COLO829 (cell line): ENCODE measurements at places on chromosomes 5 and 9.

GRCh38 chr5:8329773-8330172, 460.8 kb downstream of the MTRR start:
- peak; percentile 17 for DNase-seq

- DNase-seq: no peak
Observed at GRCh38 chr5:88094906-88095496, 173.6 kb downstream of the TMEM161B start.

DNA sequence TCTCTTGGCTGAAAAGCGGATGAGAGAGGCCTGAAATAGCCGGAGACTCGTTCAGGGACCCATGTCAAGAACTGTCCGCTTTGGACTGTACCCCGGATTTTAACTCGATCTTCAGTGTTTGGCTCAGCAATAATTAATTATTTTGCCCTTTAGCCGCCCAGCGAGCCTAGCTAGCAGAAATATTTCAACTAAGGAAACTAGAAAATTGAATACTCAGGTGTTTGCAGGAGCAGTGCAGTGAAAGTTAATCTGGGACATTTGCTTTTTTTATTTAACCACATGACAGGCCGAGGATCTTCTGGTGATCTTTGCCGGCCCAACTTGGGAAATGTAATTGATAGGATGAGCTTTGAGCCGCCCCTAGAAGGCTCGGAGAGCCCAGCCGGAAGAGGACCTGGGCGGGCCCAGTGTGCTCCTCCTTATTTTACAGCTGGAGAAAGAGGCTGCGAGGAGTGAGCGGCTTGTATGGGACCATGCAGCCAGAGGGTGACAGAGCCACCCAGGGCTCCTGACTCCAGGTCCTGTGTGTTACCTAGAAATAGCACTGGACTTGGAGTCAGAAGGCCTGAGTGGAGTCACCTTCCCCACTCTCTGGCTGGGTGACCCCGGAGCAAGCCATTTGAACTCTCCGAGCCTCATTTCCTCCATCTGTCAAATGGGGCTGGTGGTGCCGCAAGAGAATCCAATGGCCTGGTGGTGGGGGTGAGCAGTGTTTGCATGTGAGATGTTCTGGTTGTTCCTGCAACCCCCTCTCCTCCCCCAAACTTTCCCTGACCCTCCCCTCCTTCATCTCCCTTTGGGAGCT, 2.4 kb downstream of the PPARGC1B start:
- no peak for DNase-seq

- no peak for DNase-seq
Observed at GRCh38 chr9:91776409-91777291, 173.4 kb downstream of the ROR2 start.

DNA sequence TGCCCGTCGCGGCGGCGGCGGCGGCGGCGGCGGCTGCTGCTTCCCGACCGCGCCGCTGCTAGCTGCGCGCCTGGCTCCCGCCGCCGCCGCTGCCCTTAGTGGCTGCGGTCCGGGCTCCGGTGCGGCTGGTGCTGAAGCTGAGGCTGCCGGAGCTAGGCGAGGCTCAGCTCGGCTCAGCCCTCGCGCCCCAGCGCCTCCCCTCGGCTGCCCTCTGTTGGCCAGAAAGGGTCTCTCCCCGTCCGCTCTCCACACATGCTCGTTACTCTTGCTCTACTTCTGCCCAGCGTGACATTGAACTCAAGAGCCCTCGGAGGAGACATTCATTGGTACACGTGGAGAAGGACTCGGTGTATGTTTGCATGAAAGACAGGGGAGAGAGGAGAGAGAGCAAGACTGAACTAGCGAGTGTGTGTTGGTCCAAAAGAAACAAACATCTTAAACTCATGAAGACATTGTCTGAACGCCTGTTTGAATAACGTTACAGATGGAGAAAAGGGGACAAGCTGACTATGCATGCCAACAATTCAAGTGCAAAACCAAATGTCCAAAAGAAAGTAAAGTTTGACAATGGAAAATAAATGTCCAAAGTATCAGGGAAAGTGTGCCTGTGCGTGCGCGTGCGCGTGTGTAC, at the start of gene HCN1:
Gene HCN1, minus strand, starts transcription at position 175 of the 631 bp plus-strand sequence.
- peak; percentile 14 for DNase-seq

DNA sequence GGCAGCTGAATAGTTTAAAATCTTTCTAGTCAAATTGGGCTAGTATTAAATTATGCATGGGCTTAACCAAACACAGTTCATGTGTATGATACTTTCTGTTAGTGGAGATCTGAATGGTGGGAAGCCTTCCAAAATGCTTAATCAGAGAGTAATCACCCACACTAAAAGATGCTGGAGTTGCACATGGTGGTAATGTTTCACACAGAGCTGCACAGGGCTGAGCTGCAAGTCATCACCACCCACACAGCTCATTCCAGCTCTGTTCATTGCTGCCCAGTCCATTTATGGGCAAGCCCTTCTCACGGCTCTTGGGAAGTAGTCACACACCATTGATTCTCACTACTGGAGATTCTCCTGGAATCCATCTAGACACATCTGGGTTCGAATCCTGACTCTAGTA, 351.5 kb upstream of the KCNN2 start:
- peak; percentile 45 for DNase-seq

DNA sequence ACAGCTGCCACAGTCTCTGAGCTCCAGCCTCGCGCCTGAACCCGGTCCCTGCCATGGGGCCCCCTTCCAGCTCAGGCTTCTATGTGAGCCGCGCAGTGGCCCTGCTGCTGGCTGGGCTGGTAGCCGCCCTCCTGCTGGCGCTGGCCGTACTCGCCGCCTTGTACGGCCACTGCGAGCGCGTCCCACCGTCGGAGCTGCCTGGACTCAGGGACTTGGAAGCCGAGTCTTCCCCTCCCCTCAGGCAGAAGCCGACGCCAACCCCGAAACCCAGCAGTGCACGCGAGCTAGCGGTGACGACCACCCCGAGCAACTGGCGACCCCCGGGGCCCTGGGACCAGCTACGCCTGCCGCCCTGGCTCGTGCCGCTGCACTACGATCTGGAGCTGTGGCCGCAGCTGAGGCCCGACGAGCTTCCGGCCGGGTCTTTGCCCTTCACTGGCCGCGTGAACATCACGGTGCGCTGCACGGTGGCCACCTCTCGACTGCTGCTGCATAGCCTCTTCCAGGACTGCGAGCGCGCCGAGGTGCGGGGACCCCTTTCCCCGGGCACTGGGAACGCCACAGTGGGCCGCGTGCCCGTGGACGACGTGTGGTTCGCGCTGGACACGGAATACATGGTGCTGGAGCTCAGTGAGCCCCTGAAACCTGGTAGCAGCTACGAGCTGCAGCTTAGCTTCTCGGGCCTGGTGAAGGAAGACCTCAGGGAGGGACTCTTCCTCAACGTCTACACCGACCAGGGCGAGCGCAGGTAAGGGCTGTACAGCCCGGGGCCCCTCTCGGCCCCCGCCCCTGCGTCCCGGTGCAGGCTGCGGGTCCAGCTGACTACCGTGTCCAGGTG, 509 bp downstream of the LVRN start:
- no peak for DNase-seq

DNA sequence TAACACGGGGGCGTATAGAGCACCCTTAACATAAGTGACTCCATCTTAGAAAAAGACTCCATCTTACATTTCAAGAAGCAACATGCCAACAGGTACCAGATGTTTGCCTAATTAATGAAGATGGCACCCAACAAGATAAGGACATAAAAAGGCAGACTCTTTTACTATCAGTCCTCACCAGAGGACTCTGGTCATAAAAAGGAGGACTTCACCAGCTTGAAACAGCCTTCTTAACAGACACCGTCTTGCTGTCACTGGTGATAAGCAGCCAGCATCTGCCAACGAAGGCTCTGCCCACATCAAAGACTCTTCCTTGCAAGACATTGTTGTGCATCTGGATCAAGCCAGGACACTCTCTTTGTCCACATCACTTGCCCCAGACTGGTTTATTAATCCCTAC, 80.3 kb downstream of the S1PR3 start:
- no peak for DNase-seq

DNA sequence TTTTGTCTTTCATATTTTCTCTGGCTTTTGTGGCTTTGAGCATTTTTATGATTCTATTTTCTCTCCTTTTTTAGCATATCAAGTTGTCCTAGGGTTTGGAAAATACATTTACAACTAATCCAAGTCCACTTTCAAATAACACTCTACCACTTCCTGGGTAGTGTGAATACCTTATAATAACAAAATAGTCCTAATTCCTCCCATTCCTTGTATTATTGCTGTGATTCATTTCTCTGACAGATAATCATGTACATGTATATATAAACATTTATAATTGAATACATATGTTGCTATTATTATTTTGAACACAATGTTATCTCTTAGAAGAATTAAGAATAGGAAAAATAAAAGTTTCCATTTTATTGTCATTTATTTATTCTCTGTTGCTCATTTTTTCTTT, 14.9 kb upstream of the ADAM19 start:
- no peak for DNase-seq

GRCh38 chr9:24044576-24044975, 218.5 kb upstream of the ELAVL2 start:
- no peak for DNase-seq

DNA sequence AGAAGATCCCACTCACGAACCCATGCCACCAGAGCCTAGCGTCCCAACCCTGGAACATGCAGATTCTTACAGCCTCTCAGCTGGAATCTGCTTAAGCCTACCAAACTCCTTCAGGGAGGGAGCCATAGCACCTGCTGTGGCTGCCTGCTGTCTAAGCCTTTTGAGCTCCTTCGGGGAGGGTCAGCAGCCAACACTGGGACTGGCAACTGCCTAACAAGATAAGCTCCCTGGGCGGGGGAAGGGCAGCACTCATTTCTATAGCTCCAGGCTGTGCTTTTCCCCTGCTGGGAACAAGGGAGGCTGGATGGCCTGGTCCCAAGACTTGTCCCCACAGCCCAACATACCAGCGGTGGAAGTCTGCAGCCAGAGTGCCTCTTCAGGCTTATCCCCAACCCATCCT, 199.1 kb upstream of the OR13F1 start:
- no peak for DNase-seq

- no peak for DNase-seq
Observed at GRCh38 chr5:142358121-142358520, 33.3 kb upstream of the SPRY4 start.

- no peak for DNase-seq
Observed at GRCh38 chr5:35145691-35146317, 84.5 kb downstream of the PRLR start.

DNA sequence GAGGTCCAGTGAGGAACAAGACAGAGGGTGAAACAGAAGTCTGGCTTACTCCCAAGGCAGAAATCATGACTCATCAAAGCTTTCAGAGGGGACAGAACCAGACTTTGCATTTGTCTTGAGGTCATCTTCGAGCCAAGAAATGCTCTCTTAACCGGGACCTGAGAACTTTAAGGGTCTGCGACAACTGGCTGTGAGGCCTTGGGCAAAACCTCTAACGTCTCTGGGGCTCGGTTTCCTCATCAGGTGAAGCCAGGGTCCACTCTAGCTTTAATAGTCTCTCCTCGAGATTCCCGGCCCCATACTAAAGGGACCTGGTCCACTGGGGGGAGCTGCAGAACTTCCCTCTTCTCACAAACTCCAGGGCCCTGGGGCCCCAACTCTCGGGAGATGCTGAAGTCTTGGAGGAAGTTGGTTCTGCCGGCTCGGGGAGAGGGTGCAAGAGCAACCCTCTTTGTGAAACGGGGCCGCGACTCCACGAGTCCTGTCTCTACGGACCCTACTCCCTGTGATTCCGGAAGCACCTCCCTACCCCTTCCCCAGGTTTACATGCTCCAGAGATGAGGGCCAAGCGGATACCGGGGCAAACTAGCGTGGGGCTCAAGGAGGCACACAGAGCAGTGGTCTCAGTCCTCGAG, 2.6 kb downstream of the GLIS3 start:
- peak; percentile 31 for DNase-seq

DNA sequence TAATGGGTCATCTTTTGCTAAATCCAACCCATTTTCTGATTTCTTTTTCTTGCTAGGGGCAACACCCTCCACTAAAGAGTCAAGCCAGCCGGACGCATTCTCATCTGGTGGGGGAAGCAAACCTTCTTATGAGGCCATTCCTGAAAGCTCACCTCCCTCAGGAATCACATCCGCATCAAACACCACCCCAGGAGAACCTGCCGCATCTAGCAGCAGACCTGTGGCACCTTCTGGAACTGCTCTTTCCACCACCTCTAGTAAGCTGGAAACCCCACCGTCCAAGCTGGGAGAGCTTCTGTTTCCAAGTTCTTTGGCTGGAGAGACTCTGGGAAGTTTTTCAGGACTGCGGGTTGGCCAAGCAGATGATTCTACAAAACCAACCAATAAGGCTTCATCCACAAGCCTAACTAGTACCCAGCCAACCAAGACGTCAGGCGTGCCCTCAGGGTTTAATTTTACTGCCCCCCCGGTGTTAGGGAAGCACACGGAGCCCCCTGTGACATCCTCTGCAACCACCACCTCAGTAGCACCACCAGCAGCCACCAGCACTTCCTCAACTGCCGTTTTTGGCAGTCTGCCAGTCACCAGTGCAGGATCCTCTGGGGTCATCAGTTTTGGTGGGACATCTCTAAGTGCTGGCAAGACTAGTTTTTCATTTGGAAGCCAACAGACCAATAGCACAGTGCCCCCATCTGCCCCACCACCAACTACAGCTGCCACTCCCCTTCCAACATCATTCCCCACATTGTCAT, 72.0 kb downstream of the NUP214 start:
- DNase-seq: no peak

- DNase-seq: no peak
Observed at GRCh38 chr5:90557391-90557790, 1.2 kb upstream of the ADGRV1 start.

DNA sequence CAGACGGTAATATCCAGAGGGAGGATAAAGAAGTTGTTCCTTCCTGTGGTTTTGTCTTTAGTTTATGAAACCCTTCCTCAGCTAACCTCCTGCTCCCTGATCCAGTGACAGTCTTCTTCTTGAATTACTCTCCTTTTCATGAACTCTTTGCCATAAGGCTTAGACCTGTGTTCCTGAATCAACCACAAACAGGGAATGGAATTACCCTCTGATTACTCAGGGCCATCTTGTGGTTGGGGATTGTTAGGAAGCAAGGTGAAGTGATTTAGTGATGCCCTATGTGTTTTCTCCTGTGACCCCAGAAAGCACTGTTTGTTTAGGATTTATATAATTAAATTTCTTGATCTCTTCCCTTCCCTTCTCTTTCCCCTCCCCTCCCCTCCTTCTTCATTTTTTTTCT, 409.1 kb downstream of the TAF11L14 start:
- DNase-seq: no peak

DNA sequence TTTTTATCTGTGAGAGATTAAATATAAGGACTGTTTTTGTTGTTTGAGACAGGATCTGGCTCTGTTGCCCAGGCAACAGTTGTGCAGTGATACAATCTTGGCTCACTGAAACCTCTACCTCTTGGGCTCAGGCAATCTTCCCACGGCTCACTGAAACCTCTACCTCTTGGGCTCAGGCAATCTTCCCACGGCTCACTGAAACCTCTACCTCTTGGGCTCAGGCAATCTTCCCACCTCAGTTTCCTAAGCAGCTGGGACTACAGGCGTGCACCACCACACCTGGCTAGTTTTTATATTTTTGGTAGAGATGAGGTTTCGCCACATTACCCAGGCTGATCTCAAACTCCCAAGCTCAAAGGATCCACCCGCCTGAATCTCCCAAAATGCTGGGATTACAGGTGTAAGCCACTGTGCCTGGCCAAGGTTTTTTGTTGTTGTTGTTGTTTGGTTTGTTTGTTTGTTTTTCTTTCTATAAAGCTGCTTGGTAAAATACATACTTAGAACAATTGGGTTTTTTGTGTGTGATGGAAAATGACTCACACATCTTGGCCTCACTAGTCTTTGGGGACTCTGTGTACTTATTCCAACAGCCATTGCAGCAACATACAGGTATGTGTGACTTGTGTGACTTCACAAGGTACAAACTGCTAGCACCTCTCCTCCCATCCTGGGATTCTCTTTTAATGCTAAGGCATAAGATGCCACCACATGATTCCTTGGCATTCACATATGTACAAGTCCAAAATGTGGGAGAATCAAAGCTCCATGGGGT, 36.5 kb upstream of the RASA1 start:
- DNase-seq: no peak

- DNase-seq: peak; percentile 16
Observed at GRCh38 chr5:164475339-164475977, 970.0 kb downstream of the MAT2B start.
